ENCODE measurements at places on chromosomes 3 and 15.

DNA sequence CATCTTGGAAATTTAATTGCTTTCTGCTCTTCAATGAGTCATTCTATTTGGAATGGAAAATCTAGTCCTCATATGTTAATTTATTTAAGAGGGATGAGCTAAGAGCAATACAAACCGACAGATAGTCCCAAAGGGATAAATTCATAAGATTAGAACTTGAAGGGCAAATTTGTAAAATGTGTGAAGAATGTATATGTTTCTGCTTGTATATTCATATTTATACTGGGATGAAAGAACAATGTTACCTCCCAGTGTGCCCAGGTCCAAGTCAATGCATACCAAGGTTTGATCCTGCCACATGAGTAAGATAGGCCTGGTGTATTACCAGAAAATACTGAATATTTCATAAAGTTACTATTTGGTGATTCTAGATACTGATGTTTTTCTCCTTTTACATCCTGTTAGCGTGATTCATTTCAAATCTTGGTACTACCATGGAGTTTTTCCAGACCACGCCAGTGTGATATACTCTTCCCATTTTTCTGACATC, 255.6 kb upstream of the SEMA6D start:
- DNase-seq, result no peak

GRCh38 chr3:153192327-153192726, 30.3 kb downstream of the RAP2B start:
- no peak for DNase-seq

- DNase-seq, result no peak
These were observed 6.8 kb downstream of the USP4 start for GRCh38 chr3:49333091-49333490.

DNA sequence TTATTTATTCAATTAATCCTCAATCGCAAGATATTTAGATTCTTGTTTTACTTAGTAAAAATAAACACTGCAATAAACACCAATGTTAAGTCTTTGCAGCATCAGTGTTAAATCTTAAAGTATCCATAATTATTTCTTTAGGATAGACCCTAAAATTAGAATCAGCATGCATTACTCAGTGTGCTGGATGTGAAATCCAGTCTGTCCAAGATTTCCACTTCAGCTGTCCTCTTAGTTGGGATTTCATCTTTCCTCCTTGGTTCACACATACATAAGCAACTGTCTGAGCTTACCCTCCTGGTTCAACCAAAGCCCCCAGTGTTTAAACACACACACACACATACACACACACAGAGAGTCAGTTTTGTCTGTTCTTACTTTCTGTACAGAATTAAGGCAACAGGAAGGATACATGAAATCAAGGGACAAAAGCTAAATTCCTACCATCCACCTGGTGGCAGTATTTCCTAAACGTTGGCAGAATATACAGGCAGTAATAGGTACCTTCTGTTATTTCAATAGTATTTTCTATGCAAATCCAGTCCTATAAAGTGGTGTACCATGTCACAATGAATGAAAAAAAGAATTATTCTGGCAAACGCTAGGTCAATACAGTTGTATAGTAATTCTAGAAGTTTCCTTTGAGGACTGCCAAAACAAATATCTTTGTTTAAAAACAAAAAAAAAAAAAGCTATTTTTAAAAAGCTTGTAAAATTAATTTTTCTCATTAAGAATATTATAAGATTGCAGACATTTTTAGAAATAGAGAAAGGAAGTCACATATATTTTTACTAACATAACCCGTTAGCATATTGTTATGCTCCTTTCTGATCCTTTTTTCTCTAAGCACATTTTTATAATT, 27.3 kb upstream of the DMXL2 start:
- DNase-seq, result peak; percentile 66

DNA sequence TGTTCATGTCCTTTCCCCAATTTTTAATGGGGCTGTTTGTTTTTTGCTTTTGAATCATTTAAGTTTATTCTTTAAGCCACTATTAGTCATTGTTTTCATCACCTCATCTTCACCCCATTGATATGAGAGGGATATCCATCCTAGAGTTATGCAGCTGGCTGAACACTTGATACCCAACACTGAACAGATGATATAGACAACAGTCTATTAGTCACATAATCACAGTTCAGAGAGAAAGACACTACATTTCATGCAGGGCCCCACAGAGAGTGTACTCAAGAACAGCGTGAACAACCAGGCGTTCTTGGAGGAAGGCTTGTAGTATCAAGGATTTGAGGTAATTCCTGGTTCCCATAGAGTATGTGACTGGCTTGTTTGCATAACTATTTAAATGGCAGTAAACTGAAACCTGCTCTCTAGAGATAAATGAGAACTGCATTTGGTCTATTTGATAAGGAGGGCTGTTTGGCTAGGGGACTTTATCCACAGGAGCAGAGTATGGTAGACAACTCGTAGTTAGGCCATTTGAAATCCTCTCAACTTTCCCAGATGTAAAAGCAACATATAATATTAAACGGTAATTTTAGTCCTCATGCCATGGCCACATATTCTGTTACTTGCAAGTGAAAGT, 618.7 kb downstream of the SI start:
- DNase-seq, result no peak

DNA sequence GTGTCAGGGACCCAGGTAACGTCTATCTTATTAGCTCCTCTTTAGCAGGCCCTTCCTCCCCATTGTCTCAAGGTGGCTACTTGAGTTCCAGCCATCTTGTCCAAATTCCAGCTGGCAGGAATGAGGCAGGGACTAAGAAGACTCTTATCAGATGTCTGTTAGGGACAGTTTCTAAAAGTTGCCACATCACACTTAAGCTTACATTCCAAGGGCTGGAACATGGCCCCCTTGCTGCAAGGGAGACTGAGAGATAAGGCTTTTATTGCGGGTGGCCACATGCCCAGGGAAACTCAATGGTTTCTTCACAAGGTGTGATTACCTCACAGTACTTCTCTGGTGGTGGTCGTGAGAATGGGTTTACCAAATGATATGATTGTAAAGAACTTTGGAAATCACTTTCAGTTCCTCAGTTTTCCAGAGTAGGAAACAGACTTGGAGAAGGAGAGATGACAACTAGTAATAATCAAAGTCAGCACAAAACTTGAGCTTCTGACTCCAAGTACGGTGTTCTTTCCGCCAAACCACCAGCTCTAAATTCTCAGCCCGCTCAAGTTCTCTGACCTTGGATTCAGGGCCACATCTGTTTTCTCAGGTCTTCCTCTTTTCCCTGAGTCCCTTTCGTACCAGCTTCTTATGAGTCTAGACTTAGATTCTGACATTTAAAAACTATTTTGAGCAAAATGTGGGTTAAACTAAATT, 14.2 kb downstream of the PDIA5 start:
- peak; percentile 72 for DNase-seq

DNA sequence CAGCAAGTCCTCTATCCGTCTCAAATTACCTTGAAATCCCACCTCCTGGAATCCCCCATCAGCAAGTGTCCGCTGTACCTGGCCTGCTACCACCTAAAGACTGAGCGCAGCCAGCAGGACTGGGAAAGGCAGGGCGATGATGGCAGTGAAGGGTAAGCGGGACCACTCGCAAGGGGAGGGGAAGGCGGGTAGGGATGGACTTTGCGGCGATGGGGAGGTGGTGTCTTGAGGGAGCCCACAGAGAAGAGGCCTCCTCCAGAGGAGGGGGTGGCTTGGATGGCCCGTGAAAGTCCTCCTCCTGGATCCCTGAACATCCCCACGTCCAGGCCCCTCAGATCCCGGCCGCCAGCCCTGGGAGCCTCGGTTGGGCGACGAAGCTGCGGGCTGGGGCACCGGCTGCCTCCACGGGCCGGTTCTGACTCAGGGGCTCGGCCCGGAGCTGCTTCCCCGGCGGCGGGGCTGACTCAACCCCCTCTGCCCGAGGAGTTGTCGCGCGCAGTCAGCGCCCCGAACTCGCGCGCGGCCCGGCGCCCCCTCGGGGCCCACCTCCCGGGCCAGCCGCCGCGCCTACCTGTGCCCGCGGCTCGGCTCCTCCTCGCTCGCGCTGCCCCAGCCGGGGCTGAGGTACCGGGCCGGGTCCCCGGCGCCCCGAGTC, 512 bp downstream of the LARP6 start:
- peak; percentile 28 for DNase-seq

DNA sequence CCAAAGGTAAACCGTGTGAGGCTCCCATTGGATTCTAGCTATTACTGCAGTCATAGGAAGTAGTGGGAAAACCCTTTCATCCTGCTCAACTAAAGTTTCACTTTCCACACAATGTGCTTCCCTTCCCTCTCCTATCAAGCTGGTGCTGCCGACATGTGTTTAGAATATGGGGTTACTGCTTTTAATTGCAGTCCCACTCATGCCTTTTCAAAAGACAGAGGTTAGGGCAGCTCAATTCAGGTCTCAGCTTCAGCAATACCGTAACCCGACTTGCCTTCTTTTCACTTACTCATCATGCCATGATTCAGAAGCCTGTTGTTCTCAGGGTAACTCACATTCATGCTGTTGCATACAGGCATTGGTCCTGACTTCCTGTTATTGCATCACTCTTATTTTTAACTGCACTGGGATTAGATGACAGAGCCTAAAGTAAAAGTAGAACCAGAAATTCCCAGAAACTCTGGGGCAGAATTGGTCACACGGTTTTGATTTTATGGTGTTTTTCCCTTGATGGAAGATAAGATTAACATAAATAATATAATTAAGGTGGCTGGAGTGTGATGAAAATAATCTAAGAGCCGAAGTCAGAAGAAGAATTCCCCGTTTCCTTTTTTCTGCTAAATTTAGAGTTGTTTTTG, 45.7 kb downstream of the C2CD4B start:
- peak; percentile 54 for DNase-seq

- no peak for DNase-seq
These were observed 29.5 kb downstream of the NANOGP8 start for GRCh38 chr15:35055416-35056105.

- no peak for DNase-seq
These were observed 16.8 kb downstream of the SPTSSB start for GRCh38 chr3:161354554-161354953.

DNA sequence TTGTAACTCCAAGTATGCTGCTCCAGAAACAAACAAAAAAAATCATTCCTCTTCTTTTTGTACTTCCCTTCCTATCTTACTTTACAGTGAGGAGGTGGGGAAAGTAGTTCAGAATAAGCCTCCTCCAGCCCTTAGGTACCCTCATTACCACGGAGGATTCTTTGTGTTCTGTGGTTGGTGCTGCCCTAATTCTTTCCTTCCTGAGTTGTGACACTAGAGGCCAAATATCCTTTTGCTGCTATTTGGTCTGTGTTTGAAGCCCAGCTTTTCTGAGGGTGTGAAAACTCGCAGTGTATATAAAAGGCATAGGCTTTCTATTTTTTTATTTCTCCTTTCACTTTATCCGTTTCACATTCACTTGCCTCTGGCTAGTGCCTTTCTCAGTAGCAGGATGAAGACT, 98.2 kb downstream of the HHLA2 start:
- no peak for DNase-seq

GRCh38 chr15:63990454-63990853, 55.8 kb downstream of the DAPK2 start:
- no peak for DNase-seq

- DNase-seq, result no peak
These were observed 12.2 kb downstream of the TUBGCP4 start for GRCh38 chr15:43383070-43383469.

DNA sequence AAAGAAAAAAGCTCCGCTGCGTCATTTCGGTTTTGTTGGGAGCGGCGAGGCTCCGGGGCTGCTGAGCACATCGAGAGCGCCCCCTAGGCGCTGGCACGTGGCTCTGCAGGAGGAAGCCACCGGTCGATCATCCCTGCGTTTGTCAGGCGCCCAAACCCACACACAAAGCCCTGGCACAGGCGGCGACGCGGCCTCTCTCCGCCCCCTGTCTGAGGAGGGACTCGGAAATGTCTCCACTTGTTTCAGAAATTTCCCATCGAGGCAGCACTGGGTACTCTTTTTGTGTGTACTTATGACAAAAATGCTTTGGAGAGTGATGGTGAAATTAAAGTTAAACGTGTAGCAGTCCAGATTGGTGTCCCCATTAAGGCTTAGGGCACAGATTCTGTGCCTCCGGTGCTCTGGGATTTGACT, 407.3 kb upstream of the ONECUT1 start:
- DNase-seq, result peak; percentile 27

GRCh38 chr3:46218196-46218709, 10.1 kb upstream of the CCR1 start:
- DNase-seq, result no peak

DNA sequence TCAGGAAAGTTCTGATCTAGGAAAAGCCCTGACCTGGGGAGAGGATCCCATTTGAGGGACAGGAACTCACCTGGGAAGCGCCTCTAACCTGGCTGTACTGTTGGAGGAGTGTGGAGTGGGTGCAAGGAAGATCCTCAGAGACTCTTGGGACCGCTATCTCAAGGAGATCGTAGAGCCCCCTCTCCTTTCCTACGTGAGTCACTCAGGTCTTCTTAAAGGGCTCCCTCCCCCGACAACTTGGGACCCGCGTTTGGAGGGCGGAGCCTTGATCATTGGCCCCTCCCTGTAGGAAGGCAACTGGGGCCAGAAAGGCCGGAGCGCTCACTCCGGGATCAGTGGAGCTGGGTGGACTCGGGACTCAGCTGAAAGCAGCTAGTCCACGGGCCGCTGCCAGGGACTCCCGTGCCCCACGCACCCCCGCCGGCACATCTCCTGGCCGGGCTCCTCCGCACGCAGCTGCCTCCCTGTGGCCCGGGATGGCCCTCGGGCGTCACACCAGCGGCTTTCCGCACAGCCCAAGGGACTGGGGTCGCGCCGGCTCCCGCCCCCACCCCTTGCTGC, 520 bp downstream of the SLC26A6 start:
- no peak for DNase-seq

- DNase-seq, result peak; percentile 38
These were observed 125.8 kb upstream of the GALNT15 start for GRCh38 chr3:16048435-16049318.

DNA sequence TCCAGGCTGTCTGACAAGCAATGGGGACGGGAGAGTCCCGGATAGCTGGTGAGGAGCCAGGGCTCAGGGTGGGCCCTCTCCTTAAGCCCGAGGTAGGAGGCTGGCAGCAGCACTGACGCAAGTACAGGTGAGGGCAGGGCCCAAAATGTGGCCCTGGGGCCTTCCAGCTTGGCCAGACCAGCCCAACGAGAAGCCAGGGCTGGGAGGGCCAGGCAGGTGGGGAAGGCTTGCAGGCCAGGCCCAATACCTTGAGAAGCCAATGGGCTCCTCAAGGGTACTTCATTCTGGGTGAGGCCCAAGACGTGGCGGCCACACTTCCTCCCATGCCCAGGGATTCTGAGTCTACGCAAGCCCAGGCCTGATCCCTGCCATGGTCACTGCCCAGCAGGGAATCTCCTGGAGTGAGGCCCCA, 37.2 kb downstream of the AMOTL2 start:
- DNase-seq, result no peak

DNA sequence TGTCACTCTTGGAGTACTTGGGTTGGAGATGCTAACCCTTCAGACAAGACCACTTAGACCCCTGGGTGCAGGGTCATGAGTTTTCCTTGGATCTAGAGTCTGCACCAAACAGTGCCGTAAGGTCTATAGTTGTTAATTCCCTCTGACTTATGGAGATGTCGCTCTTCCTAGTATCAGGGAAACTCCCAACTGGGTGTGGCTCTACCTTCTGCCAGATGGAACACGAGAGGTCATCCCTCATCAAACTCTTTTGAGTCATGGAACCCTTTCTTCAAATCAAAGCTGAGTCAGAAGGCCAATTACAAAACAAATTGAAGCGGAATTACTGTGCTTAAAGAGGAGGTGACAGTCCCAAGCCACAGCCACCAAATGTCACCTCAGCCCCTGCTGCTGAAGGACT, 514.9 kb upstream of the PROK2 start:
- DNase-seq, result no peak

GRCh38 chr15:90087454-90088154, 14.7 kb downstream of the IDH2 start:
- no peak for DNase-seq

GRCh38 chr15:68620721-68621527, 42.1 kb downstream of the CORO2B start:
- DNase-seq, result peak; percentile 50
